Cortex of kidney (tissue), 1 donor: ENCODE measurements at places on chromosomes 6 and 20.

DNA sequence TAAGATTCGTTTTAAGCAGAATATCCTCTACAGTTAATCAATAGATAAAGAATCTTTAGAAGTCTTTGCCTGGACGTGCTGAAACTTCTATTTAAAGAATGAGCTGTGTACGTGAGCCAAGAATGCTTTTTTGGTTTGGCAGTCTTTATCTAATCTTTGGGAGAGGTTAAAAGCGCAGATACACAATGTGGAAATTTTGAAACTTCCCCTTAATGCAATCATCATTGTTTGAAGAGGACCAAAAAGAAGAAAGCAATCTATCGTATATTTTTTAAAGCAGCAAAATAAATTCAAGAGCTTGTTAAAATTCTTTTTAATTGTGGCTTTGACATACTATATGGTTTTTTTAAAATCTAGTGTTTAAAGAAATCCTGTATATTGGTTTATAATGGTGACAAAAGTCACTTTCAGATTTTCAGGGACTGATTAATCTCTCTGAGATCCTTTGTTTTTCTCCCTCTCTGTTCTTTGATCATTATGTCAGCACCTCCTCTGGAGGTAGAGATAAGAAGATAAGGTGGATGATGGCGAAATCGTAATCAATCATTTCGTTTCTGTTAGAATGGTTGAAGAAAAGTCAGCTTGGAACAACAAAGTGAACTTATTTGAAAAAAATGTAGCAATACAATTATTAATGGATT is 92.1 kb upstream of the FAM184A start:
- DNase-seq: no peak

- DNase-seq: no peak
Measured at GRCh38 chr6:42071881-42072583, 21.7 kb downstream of the TAF8 start.

GRCh38 chr6:22804620-22805261 is 235.4 kb downstream of the HDGFL1 start:
- no peak for DNase-seq

GRCh38 chr6:132751306-132751705 is 6.4 kb downstream of the VNN2 start:
- DNase-seq: no peak

DNA sequence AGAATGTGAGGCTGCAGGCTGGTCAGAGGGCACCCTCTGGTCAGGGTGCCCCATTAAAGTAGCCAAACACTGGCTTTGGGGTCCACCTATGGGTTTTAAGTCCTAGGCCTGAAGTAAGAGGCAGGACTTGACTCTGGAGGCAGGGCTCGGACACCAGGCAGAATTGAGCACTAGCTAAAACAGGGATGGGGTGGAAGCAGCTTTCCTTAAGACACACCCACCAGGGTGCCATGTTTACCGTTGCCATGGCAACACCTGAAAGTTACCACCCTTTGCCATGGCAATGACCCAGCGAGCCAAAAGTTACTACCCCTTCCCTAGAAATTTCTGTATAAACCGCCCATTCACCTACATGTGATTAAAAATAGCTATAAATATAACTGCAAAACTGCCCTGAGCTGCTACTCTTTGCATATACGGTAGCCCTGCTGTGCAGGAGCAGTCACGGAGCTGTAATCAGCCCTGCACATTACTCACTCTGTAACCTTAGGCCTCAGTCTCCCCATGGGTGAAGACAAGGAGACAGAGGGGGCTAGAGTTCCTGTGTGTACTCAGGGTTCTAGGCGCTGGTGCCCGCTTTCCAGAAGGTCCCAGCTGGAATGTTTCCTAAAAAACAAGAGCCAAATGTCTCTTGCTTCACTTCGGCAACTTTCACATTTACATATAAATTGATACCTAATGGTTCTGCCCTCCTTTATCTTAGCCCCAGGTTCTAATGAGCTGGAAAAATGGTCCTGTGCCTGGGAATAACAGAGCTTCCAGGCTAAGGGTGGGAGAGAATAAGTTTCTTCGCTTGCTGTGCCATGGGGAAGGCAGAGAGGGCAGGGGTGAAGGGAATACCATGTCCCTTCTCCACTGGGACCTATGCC is 27.2 kb upstream of the SRSF6 start:
- DNase-seq: no peak

DNA sequence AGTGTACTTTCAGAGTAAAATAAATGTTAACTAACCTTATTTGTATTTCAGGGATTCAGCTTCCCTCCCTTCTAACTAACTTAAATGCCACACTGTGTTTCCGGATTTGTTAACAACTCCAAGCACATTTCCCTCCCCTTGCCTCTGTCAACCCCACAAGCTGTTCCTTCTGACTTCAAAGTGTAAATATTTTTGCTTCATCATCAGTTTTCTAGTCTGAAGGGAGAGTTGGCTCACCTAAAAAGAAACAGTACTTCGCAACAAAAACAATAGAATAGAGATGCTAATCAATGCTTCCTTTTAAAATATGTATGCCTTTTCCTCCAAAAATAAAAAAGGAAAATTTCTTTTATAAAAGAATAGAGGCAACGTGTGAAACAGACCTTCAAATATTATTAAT is 132.6 kb downstream of the THEMIS start:
- DNase-seq: no peak

GRCh38 chr6:128482642-128483041 is 37.8 kb downstream of the PTPRK start:
- no peak for DNase-seq

- DNase-seq: no peak
Measured at GRCh38 chr6:16481697-16482399, 243.5 kb downstream of the GMPR start.

GRCh38 chr6:79824202-79824601 is 123.2 kb downstream of the ELOVL4 start:
- no peak for DNase-seq

GRCh38 chr20:22824077-22824476 is 211.0 kb upstream of the SSTR4 start:
- no peak for DNase-seq
